GF-D8 (cell line): ENCODE measurements at places on chromosomes 7 and 10.

DNA sequence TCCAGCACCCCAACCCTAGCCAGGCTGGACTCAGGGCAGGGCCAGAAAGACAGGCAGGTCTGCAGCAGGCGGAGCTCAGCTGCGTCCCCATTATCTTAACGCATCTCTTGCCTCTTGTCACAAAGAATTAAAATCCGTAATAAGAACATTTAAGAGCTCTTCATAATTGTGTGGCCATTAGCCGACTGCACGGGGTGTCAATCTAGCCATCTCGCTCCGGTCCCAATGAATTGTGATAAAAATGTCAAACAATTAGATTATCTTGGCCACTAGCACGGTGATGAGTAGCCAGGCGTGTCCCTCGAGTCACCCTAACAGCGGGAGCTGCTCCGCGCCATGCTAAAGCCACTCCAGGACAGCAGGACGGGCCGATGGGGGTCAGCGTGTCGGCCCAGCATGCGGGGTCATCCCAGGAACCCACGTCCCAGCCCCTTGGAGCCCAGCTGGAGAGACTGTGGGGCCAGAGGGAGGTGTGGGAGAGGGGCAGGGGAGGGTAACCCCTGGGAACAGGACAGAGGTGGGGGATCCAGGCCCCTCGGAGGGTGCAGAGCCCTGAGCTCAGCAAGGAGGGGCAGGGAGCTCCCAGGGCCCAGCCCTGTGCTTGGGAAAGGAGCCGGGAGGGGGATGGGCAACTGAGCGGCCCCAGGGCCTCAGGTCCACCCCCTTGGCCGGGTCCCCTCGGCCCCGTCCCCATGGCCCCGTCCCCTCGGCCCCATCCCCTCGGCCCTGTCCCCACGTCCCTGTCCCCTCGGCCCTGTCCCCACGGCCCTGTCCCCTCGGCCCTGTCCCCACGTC, 17.7 kb upstream of the NKX6-2 start:
- no peak for DNase-seq

- no peak for DNase-seq
Measured at GRCh38 chr7:33669251-33669670, 236.1 kb upstream of the BMPER start.

- DNase-seq = no peak
Measured at GRCh38 chr7:106285855-106286492, 1.2 kb upstream of the NAMPT start.

DNA sequence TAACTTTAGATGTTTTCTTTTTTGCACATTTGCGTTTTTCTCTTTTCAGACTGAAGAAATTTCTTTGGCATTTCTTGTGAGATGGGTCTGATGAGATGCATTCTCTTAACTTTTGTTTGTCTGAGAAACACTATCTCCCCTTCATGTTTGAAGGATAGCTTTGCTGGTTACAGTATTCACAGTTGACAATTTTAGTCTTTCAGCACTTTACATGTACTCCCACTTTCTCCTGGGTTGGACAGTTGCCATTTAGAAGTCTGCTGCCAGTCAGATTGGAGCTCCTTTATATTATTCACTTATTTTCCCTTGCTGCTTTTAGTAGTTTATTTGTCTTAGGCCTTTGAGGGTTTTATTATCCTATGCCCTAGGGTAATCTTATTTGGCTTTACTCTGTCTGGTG, 67.3 kb upstream of the VOPP1 start:
- DNase-seq = no peak

GRCh38 chr7:130489140-130489983, 2.5 kb upstream of the MEST start:
- no peak for DNase-seq
